ENCODE measurements at places on chromosomes 12 and 14.

- DNase-seq, result no peak
Measured at GRCh38 chr14:52790756-52791222, 618 bp downstream of the GNPNAT1 start.

DNA sequence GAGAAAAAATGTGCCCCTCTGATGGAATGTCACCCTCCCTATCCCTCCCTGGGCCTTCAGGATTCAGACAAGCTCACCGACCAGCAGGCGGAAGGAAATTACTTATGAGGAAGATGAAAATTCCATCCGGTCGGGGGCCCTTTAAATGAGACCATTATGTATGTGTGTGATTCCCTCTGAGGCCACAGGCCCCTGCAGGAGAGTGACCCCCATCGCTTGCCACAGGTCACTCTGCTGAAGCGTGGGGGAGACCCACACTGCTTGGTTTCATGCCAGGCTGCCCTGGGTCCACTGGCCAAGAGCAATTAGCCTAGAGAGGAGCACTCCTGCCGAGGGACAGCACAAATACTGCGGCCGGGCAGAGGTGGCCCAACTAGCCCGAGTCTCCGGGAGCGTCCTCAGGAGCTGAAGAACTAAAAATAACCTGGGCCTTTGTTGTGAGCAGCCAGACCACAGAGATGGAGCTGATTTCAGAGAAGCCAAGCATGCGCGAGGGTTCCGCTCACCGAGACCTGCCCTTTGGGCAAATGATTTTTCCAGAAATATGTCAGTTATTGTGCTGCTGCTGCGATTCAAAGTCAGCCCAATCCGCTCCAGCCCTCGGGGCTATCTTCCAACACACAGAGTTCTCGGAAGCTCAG lies 276.4 kb downstream of the DPF3 start:
- DNase-seq, result peak; percentile 58

DNA sequence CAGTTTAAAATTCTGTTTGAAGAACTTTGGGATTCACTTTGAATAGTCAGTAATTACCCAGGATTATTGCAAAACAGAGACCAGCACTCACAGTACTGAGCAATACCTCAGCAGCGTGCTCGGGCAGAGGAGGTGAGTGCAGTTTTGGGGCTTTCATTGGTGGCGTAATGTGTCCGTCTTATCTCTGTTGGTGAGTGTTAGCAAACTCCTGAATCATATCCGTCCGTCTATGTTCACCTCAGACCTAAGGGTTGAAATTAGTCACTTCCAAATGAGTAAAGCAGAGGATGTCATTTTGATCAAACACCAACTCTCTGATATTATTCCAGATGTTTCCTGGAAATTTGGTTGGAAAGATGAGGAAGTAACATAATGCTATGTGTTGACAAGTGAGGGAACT lies 82.8 kb downstream of the BORCS5 start:
- no peak for DNase-seq

- no peak for DNase-seq
Measured at GRCh38 chr12:113601656-113602263, 130.1 kb upstream of the LHX5 start.

- DNase-seq, result no peak
Measured at GRCh38 chr12:56160193-56160763, 2.1 kb downstream of the MYL6 start.
